CD4-positive, alpha-beta T cell treated with Interleukin-12 subunit alpha and Interleukin-12 subunit beta, for 1 hour (primary cell): ENCODE measurements at places on chromosomes 11 and 22.

GRCh38 chr11:73154178-73154577 lies 12.1 kb upstream of the FCHSD2 start:
- DNase-seq: peak; percentile 38

- no peak for DNase-seq
Observed at GRCh38 chr22:46861468-46862367, 99.3 kb downstream of the TBC1D22A start.

- DNase-seq: no peak
Observed at GRCh38 chr11:116093065-116093464, 588.9 kb upstream of the CADM1 start.

- DNase-seq: no peak
Observed at GRCh38 chr11:27084518-27084917, 43.9 kb downstream of the BBOX1 start.

GRCh38 chr11:57397394-57397990 lies 7.0 kb upstream of the PRG2 start:
- DNase-seq: no peak

DNA sequence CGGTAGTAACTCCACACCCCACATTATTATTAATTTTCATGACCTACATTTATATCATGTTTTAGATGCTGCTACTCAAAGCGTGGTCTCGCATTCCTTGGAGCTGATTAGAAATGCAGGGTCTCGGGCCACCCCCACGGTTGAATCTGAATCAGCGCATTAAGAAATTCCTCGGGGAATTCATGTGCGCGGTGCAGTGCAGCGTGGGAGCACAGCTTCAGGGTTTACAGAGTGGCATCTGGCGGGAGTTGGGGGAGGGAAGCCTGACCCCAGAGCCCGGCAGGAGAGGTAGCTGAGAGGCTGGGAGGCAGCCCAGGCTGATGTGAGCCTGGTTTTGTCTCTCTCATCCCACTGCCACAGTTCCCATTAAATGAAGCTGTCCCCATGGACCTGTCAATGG lies 48.1 kb upstream of the DAGLA start:
- no peak for DNase-seq

DNA sequence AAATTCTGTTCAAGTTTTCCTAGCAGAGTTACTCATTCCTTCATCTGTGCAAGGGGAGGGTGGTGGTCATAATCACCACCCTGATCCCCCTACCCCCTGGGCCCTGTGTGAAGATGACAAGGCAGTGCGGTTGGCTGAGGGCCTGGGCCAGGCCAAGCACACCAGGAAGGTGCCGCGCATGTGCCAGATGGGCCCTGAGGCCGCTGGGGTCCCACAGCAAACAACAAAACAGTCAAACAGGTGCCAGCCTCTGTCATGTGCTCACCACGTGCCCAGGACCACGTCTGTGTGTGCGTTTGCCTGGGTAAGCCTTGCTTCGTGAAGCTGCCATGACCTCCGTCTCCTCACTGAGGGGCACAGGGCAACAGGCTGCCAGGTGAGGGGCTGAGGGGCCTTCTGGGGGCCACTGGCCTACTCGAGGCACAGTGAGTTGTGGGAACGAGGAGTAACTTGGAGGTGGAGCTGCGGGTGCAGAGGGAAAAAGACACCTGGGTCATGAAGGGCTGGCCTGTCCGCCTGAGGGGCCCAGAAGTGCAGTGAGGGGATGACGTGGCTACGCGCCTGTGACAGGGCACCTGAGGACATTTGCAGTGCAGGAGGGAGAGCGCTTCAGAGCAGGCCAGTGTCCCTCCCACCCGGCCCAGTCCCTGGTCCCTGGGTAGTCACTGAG lies 25.8 kb downstream of the RSPH14 start:
- no peak for DNase-seq

- DNase-seq: no peak
Observed at GRCh38 chr11:86954269-86955110, 705 bp downstream of the FZD4 start.

GRCh38 chr11:121645001-121645400 lies 192.2 kb upstream of the SORL1-AS1 start:
- DNase-seq: no peak

- no peak for DNase-seq
Observed at GRCh38 chr11:22711880-22712279, 45.5 kb downstream of the GAS2 start.

- no peak for DNase-seq
Observed at GRCh38 chr11:110373051-110373702, 56.6 kb upstream of the FDX1 start.

DNA sequence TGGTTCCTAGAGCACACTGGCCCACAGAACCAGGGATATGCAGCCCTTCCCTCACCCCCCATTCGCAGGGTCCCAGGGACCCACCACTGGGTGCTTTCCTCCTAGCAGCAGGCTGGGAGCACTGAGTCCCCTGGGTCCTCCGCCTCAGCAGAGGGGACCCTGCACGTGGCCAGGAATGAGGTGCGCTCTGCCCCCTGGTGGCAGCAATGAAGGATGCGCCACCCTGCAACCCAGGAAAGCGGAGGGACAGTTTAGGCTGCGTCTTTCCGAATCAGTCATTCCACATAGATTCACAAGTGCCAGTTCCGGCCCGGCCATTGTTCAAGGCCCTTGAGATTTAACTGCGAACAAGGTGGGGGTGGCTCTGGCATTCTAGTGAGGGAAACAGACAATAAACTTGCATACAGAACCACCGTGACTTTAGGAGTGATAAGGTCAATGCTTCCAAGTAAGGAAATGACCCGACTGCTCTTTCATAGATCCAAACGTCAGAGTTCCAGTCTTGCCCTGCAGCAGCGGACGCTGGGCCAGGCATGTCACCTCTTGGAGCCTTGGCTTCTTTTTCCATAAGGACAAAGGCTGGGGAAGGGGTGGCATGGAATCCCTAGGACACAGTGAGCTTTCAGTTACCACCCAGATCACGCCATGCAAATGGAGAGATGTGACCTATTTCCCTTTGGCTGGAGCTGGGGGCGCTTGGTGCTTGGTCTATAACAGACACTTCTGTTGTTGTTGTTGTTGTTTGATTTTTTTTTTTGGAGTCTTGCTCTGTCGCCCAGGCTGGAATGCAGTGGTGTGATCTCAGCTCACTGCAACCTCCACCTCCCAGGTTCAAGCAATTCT lies 7.7 kb downstream of the RIN1 start:
- peak; percentile 86 for DNase-seq

DNA sequence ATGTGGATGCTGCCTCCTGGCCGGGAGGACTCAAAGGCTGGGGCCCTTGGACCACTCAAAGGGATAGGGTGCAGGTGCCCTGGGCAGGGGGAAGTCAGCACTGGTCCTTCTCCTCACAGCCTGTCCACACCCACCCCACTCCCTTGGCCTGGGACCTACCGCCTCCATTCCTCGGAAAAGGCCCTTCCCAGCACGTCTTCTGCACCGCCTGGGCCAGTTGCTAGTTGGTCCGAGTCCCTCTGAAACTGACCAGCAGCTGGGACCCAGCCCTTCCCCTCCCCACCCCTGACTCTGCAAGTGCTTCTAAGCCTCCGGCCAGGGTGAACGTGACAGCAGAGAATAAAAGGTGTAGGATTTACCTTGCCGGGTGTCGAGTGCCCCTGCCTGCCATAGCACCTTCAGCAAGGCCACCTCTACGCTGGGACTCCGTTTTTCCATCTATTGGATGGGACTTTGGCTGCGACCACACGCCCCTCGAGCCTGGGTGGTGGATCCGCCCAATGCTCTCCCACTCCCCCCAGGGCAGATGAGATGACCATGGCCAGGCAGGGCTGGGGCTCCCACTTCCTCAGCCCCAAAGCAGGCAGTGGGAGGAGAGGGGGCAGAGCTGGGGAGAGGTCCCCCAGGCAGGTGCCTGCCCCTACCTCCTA lies 37.3 kb downstream of the OSBPL5 start:
- DNase-seq: no peak

DNA sequence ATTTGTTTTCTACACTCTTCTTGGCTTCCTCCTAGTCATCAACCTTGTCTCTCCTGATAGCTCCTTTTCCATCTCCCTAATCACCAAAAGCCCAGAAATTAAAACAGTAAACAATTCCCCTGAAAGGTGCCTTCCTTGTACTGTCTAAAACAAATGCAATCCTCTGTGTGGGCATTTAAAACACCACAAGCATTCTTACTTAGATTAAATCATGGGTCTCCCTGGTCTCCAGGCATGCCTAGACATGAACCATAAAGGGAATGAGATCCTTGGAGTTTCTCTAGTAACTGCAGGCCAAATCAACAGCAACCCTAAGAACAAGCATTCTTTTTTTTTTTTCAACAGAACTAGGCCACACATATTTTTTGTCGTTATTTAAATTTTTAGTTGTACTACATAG lies 1.9 kb downstream of the BTG4 start:
- DNase-seq: no peak

GRCh38 chr22:37018086-37018814 lies 997 bp downstream of the TST start:
- no peak for DNase-seq

GRCh38 chr22:28332410-28332809 lies 347.2 kb downstream of the TTC28 start:
- DNase-seq: no peak

GRCh38 chr22:35192129-35192918 lies 65.0 kb upstream of the HMGXB4 start:
- no peak for DNase-seq

- no peak for DNase-seq
Observed at GRCh38 chr22:39647836-39648629, 77.5 kb downstream of the CACNA1I start.

GRCh38 chr22:47783433-47784366 lies 1021.2 kb downstream of the TBC1D22A start:
- no peak for DNase-seq

DNA sequence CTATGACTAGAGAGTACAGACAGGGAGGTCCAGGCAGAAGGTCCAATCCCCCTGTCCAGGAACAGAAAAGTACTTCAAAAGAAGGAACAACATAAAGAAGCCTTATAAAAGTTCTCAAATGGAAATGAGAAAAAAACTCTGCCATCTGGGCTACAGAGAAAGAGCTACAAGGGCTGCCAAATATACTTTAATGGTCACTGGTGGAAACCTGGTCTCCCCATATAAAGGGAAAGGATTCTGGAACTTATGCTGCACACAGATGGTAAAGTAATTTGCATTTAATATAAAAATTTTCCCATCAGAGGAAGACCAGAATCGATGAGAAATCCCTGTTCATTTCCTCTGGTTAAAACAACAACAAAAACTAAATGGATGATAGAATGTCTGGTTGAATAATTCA lies 119.4 kb upstream of the MTMR2 start:
- no peak for DNase-seq

DNA sequence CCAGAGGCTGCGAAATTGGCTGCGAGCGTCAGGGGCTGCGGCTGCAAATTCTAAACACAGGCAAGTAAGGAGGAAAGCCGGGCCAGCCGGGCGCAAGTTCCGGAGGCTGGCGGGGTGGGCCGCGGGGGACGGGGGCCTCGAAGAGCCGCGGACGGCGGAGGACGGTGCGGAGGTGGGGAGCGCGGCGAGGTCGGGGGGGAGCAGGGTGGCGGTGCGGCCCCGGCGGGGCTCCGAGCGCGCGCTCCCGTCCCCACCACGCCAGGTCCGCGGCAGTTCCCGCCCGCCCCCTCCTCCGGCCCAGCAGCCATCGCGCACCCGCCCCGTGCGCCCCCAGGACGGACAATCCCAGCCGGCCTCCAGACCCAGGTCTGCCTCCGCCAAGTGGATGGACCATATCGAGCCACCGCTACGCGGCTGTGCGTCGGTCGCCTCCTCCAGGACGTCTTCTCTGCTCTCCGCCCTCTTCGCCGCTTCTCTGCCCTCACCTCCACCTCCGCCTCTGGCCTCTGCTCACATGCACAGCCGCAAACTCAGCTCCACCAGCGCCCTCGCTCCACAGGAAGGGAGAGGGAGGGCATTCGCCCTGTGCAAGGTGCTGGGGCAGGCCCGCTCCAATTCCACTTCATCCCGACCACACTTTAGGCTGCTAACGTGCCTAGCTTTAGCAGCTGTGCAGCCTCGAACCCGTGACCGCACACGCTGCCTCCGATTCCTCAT lies 7.2 kb downstream of the ELFN2 start:
- DNase-seq: peak; percentile 24

DNA sequence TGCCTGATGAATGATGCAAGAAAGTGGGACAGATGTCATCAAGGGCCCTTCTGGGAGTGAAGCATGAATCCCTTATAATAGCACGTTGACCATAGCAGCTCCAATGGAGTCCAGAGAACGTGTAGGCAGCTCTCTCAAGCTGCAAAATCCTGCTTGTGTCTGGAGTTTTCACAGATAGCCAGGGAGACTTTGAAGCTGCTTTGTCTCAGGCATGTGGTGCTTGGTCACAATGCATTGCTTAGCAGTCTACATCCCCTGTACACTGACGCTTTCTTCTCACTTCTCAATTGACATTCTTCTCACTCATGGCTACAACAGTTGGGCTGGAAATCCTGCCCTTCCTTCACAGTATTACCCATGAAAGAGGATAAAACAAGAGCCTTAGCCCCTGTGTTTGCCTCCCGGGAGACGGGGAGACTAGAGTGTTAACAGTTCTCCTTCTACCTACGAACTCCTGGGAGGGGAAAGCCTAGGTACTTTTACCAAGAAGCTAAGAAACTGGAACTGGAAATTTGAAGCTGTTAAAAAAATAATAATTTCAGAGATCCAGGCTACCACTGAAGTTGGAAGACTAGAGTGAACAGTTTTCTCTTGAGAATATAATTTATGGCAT lies 20.7 kb upstream of the MMP7 start:
- DNase-seq: no peak

GRCh38 chr22:26484360-26484706 lies 656 bp downstream of the SRRD start:
- peak; percentile 57 for DNase-seq

DNA sequence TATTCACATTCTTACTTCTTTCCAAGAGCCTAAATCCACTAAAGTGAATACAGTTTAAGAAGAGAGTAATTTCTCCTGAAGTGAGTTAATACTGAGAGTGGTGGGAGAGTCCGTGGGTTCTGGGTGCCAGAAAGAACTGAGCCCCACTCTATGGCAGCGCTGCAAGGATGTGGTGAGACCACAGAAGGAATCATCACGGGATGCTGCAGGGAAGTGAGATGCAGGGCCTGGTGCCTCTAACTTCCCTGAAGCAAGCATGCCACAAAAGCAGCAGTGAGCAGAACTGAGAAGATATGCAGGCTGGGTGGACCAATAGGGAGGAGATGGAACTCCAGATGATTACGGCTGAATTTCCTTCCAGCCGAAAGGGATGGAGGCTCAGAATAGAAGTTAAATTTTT lies 5.0 kb upstream of the MMP12 start:
- DNase-seq: no peak
